ENCODE measurements at places on chromosomes 2 and 18.

GRCh38 chr2:241843321-241844065 is 15.2 kb downstream of the PDCD1 start:
- DNase-seq = no peak

DNA sequence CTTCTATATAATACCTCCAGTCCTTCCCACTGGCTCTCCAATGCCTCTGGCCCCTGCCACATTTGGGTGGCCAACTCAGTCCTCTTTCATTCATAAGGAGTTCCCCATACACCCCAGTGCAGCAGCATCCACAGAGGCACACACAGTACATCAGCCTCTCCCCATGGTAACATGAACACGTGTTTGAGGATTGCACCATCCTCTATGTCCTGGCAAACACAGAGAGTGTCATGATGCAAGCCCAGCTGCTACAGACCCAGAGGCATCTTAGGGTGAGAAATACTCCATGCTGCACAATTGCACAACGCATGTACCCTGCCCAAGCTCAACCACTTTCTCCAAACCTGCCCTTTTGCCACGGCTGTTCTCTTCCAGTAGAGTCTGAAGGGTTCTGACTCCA is 11.5 kb downstream of the IGFBP5 start:
- peak; percentile 98 for DNase-seq

DNA sequence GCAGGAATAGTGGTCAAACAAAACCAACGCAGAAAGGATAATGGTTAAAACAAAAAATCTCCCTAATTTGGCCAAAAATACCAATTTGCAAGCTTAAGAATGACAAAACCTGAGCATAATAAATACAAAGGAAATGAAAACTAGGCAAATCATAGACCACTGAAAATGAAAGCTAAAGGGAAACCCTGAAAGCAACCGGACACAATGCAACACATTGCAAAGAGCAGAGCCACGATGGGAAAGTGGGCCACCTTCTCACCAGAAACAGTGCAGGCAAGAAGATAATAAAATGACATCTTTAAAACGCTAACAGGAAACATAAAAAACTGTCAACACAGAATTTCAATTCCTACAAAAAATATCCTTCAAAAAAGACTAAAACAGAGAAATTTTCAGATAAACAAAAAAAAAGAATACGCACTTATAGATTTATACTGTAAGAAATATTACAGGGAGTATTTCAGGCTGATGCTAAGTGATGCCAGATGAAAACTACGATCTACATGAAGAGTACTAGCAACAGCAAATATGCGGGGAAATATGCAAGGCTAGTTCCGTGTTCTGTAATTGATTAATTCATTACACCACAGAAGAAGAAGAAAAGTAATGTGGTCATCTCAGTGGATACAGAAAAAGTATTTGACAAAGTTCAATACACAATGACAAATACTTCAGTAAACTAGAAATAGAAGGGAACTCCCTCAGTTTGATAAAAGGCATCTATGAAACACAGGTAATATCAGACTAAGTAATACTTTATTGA is 239.5 kb downstream of the L3MBTL4 start:
- DNase-seq = no peak

DNA sequence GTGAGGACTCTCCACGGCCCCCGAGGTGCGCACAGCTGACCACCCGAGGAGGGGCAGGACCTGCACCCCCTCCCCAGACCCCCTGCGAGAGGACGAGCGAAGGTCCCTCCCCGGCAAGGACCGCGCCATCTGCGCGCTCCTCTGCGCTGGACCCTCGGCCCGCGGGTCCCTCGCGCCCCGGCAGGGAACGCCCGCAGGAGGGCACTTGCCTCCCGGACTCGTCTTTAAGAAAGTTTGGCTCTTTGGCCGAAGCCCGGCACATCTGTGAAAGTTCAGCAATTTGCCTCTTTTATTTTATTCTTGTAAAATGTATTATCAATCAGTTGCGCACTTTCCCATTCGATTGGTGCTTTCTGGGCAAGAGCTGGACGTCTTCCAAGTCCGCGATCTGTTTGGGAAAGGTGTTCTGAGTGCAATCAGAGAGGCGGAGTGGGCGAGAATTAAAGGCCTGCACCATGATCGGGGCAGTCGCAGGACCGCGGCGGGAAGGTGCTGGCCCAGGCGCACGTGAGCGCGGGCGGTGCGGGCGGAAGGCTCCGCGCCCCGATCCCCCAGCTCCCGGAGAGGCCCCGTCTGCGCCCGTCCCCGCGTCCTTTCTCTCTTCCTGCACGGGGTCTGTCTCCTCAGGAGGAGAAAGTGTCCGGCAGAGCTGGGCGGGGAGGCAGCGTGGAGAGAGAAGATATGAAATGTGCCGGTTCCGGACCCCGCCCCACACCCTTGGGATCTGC is 1.6 kb upstream of the ALKAL2 start:
- peak; percentile 16 for DNase-seq

DNA sequence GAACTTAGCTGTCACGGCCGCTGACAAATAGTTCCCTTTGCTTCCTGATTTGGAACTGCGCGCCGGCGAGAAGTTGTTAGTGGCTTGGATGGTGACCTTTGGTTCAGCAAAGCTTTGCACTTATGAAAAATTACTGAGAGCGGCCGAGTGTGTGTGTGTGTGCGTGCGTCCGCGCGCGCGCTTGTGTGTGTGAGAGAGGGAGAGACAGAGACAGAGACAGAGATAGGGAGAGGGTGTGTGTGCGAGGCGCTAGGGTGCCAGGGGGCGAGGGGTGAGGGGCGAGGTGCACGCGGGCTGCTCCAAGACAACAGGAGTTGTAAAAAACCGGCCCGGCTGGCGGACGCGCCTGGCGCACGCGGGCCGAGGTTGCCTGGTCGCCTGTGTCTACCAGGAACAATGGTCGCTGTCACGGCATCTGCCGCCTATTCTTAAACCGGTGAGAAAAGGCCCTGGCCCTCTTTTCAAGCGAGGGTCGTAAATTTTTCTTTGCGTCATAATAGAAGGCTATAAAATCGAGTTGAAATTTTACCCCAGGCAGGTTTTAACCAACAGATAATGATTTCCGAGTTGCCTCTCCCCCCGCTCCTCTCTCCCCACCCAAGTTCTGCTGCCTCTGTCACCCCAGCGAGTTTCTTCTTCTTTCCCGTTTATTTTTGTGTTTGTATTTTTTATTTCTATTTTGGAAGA is 535 bp downstream of the HOXD3 start:
- DNase-seq = no peak

- no peak for DNase-seq
Measured at GRCh38 chr2:217757108-217757463, 245.7 kb downstream of the TNS1 start.

DNA sequence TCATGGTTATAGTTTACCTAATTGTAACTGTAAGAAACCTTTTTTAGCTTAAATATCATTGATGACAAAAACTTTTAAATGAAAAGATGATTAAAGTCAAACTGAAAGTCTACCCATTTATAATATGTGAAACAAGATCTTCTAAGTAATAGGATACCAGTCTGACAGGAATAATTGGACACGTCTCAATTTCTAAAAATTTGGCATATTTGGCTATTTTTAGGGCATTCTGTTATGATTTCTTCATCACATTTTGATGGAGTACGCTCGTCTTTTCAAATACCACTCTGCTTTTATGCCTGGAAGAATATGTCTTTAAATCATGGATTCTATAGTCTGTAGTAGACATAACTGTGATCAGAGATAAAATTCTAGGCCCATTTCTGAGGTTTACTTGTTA is 1.3 kb downstream of the R3HDM1 start:
- peak; percentile 5 for DNase-seq

- DNase-seq = peak; percentile 56
Measured at GRCh38 chr2:62705859-62706720, 577 bp downstream of the EHBP1 start.

DNA sequence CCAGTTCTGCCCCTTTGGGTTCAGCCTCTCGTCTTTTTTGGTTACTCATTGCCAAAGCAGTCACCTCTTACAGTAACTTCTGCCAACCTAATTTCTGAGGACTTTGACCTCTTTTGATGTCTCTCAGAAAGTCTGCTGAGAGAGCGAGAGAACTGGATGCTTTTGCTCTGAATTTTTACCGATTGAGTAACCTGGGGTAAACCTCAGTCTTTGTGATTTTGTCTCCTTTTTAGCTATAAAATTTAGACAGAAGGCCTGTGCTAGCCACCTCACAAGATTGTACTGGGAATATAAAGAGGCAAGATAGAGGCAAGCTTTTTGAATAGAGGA is 34.8 kb upstream of the IL1R1 start:
- DNase-seq = peak; percentile 64

DNA sequence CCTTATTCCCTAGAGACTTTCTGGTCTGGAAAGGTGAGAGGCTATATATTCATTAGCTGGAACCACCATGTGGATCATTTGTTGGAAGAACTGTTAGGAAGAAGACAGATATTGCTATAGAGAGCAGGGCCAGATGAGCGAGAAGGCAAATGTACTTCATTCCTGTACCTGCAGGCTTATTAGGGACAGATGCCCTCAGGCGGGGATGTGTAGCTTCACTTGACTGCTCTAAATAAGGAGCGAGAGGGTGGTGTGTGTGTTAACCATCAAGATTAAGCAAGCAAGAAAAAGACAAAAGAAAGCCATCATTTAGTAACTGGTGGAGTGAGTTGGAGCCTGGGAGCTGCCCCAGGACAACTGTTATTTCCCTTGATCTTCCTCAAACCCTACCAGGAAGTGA is 36.4 kb downstream of the NEDD4L start:
- no peak for DNase-seq

GRCh38 chr2:165369898-165370296 is 99.6 kb upstream of the CSRNP3 start:
- DNase-seq = no peak

- DNase-seq = no peak
Measured at GRCh38 chr2:120294008-120294340, 41.3 kb downstream of the RALB start.

DNA sequence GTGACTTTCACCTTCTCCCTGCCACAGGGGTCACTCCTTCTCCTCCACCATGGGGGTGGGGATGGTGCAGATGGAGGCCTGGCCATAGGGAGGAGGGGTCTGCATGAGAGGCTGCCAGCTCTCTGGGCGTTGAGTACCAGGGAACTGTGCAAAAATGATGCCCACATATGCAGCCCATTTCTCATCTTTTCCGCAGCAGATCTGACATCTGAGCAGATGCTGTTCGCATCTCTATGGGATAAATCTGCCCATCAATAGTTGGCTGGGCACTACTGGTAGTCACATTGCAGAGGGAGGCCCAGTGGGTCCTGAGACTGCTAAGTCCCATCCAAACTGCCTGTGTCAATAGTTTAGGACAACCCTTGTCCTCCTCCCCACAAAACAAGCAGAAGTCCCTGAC is 45.9 kb upstream of the LGALSL start:
- DNase-seq = no peak

DNA sequence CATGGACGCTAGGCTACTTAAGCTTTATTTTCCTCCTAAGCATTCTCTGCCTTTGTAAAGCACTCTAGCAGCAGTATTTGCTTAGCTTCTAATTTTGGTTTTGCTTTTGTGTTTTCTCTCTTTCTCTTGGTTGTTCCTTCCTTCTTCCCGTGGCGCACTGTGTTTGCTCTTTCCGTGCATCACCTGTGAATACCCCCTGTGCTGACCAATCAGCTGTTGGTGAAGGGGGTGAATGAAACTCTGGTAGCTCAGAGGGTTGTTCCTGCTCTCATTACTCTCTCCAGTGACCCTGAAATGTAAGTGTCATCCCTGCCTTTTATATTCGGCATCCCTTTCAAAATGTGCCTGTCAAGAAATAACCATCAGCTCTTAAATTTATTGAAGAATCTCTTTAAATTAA is 45.5 kb upstream of the TNFRSF11A start:
- no peak for DNase-seq

DNA sequence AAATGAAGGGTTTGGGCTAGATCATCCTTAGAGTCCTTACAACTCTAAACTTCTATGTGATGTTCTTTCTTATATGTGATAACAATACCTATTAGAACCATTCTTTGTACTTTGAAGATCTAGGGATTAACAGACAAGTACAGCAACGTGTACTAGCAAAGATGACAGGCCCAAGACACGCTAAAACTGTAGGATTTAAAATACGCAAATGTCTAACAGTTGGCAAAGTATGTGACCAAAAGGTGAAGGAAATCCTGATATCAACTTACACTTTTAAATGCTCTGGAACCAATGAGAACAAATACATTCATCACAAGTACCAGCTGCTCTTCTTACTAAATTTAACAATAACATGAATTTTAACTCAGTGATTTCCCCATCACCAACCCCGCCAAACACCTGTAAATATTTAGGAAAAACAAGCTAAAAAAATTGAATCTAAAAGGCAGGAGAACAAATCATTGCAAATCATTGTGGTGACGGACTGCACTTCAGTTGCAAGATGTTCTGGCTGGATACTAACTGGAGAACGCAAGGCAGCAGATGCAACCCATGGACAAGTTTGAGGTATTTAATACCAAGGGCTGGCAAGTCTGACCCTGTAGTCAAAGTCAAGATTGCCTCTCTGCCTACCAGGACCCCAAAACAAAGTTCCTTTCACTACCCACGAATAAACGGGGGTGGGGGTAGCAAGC is 1.4 kb downstream of the ANKRD44 start:
- DNase-seq = no peak

DNA sequence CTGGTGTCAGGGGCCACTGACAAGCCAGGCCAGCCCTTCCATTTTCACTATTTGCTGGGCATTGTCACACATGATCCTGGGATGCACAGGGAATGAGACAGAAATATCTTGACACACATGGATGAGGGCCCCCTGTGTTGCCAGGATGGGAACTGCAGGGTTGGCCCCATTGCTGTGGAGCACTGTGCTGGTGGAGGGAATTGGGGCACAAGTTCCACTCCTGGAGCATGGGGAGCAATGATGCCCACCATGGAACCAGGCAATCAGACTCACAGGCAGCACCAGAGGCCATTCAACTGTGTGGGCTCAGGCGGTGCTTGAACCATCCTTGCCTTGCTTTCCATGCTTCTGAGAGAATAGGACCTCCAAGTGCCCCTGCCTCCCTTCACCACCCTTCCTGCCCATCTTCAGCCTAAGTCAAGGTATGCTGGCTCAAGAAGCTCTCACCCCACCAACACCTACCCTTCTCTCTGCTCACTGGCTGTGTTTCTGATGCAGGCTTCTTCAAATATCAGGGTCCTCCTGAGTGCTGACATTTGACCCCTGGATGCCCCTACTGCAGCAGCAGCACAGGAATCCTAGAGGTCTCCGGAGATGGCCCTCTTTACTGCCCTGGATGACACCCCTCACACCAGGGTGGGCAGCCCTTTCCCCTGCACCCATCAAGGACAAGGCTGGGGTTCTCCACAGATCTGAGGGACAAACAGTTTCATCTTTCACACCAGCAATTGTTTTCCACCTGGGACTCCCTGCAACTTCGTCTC is 11.0 kb downstream of the ADRA2B start:
- DNase-seq = no peak

- DNase-seq = no peak
Measured at GRCh38 chr2:118091140-118091478, 2.8 kb downstream of the INSIG2 start.

DNA sequence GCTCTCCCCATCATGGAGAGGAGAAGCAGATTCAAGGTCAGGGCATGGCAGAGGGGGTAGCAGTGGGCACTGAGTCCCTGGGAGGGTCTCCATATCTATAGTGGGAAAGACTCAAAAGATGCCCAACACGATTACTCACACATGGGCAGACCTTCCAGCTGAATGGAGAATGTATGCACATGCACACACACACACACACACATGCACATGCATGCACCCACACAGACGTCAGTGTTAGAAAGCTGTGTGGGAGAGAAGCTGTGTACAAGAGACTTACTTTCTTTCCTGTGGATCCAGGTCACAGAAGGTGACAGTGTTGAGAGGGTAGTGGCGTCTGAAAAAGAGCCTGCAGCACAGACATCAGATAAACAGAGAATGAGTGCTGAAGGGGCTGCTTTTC is 194.5 kb downstream of the TNS1 start:
- no peak for DNase-seq

All from fibroblast of the aortic adventitia (primary cell).